ENCODE measurements at places on chromosomes 13 and 19.

- no peak for DNase-seq
Measured at GRCh38 chr13:21355304-21355703, 103.8 kb downstream of the ZDHHC20 start.

DNA sequence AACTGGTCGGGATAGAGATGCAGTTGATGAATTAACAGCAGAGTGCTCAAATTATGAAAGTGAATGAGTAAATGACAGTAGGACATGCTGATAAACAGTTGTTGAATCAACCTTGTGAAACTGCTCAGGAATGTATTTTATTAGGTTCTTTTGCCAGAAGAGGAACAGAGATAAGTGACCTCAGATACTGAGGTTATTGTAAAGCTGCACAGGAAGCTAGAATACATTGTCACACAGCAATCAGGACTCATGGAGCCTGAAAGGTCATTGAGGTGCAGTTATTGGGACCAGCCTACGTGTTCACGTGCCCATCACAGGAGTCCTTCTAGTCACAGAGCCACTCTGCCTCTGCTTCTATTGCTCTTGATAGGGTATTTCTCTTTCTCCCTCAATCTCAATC, 47.5 kb upstream of the MED4 start:
- DNase-seq: no peak

DNA sequence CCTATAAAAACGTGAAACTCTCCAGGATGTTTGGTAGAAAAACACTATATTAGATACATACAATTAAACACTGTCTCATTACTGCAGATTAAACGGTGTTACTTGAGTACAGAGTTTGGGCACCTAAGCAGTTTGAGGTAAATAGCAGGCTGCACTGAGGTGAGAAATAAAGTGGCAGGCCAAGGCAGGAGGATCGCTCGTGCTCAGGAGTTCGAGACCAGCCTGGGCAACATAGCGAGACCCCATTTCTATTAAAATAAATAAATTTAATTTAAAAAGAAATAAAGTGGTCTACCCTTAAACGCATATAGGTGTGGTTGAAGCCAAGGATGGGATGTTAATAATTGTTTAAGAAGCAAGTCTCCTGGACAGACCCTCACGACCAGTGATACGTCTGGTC, 1.2 kb downstream of the PSPC1 start:
- DNase-seq: no peak

GRCh38 chr19:3692141-3693024, 7.9 kb downstream of the PIP5K1C start:
- no peak for DNase-seq

DNA sequence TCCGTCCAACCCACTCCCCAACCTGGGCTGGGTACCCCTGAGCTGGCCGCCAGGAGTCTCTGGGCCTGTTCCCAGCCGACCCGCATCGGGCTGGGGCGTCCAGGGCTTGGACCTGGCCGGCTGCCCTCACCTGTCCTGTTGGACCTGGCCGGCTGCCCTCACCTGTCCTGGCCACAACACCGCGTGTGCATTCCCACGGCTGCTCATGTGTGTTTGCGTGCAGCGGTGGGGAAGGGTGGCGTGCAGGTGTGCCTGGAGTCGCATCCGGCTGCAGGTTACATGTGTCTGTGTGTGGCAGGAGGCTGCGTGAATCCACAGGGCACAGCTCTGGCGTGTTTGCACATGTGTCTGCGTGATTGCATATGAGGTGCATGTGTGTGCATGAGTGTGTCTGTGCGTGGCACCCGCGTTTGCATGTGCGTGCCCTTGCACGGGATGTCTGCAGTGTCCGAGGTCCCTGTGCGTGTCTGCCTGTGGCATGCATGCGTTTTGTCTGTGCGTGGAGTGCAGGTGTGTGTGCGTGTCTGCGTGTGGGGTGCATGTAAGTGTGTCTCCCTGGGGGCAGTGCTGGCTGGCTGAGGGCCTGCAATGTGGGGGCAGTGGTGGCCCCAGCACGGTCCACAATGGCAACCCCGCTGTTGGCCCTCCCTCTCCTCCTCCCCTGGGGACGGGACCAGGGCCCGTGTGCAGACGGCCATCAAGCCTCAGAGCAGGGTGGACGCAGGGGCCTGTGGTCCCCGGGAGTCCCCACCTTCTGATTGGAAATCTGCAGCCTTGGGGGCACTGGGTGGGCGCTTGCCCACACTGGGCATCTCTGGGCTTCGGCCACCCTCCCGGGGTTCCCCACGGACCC, 3.4 kb downstream of the EFNA2 start:
- DNase-seq: no peak

DNA sequence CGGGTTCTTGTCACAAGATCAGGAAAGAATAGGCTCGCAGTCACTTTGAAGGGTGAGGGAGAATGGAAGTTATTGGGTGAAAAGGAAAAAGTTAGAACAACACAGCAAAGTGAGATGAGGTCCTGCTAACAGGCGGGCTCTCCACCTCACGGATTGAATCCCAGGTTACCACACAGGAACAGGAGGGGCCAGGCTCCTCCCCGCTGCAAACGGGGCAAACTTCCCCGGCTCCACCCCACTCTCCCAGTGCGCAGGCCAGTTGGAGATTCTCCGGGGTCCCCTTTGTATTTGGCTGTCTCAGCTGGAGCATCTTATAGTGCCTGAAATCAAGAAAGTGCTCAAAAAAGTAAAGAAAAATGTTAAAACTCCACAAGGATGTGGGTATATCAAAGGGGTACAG, 78.3 kb upstream of the IPO5 start:
- DNase-seq: no peak

GRCh38 chr19:37813340-37813739, 34.0 kb upstream of the ZNF573 start:
- DNase-seq: no peak

GRCh38 chr19:16084067-16084685, 7.9 kb downstream of the TPM4 start:
- DNase-seq: no peak

GRCh38 chr19:1400281-1401137, 833 bp downstream of the GAMT start:
- DNase-seq: no peak

DNA sequence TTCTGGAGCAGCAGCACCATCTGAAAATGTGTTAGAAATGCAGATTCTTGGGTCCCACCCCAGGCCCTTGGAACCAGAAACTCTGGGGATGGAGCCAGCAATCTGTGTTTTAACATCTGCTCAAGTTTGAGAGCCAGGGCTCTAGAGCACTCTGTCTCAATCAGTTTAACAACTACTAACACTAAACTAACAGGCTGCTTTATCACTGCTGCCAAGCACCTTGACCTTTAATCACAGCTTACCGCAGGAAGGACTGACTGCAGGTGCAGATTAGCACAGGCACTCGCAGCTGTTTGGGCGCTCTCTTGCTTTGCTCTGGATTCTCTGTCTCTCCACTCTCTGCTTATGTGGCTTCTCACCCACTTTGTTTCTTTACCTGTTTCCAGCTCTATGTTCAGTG, 163.5 kb downstream of the MTUS2 start:
- no peak for DNase-seq

- no peak for DNase-seq
Measured at GRCh38 chr13:98221234-98221633, 44.2 kb upstream of the RNF113B start.

DNA sequence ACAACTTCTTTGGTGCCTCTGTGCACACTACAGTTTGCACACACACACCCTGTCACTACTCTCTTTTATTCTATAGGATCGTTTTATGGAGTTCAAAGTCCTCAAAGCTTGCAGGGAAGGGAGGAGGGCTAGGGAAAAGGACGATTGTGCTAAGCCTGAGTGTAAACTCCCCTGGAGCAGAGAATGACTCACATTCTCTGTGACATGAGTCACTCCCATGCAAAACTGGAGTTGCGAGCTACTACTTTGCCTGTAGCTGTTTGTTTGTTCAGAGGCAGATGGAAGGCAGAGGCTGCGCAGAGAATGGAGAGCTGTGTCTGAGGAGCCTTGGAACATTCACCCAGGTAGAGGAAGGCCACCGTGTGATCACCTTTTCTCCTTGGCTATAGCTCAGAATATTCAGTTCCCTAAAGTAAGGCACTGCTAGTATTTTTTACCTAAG, 80.5 kb upstream of the MBNL2 start:
- DNase-seq: no peak
